Aorta (tissue), 5 donors: ENCODE measurements at places on chromosomes 2 and 18. TPM values are rescaled to one million over a fixed set of nuclear protein-coding genes. Genes with fewer than 3 reads are reported as not detected.

GRCh38 chr18:24057804-24058203 lies 43.2 kb downstream of the TTC39C start:
- DNase-seq: no peak

GRCh38 chr2:75491129-75491753 lies 69.5 kb downstream of the EVA1A start:
- no peak for DNase-seq

GRCh38 chr2:177254433-177255226 lies 9.9 kb downstream of the NFE2L2 start:
- DNase-seq: no peak

DNA sequence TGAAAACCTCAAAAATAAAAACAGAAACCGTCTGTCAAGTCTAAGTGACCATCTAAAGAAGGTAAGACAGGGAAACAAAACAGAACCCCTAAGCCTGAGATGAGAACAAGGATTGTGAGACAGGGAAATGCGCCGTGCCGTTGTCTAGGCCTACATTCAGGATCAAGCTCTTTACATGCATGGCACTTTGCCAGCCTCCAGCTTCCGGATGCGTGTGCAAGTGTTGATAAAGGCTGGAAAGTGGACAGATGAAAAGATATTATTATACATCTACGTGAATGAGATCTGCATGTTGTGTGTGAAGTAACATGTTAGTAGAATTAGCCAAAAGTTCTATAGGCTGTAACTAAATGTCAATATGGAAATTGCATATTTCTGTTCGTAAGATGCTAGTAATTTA lies 28.6 kb upstream of the TMEM87B start:
- no peak for DNase-seq

DNA sequence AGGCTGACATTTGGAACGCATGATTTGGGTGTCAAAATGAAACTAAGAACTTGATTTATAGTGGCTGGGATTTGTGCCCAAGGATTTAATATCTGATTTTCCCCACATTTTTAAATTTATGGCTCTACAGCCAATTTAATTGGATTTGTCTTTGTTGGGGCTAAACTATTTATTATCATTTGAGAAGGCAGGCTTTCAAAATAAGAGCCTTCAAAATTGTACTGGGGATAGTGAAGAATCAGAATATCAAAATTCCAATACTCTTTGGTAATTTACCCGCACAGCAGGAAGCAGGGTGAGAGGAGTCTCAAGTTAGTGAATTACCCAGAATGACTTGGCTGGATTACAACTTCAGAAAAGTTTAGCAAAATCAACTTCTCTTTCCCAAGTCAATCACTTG lies 278.1 kb downstream of the LRATD1 start:
- no peak for DNase-seq

DNA sequence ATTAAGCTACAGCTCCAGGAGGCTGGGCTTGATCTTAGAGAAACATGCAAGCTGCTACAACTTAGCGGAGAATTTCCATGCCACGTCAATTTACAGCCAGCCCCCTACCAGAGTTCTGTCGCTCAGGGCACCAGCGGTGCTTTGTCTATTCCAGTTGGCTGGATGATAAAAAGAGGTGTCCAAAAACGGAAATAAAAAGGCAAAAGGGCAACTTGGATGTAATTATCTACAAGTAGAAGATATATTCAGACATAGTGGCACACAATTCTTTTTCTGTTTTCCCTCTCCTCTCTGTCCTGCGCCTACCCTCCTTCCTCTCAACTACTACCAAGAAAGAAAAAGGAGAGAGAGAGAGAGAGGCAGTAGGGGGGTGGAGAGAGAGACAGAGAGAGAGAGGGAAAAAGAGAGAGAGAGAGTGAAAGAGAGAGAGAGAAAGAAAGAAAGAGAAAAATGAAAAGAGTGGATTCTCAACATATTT lies 363 bp upstream of the RFTN2 start:
- no peak for DNase-seq

- DNase-seq: no peak
Observed at GRCh38 chr2:144592500-144593256, 72.8 kb upstream of the ZEB2 start.

DNA sequence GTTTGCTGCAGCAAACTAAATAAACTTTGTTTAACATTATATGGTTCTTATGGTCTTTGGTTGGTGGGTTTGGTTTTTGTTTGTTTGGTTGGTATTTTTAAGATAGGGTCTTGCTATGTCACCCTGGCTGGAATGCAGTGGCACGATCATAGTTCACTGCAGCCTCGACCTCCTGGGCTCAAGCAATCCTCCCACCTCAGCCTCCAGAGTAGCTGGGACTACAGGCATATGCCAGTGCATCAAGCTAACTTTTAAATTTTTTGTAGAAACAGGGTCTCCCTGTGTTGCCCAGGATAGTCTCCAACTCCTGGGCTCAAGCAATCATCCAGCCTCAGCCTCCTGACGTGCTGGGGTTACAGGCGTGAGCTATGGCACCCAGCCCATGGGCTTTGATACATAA lies 7.1 kb upstream of the RPRD1A start:
- DNase-seq: no peak

- no peak for DNase-seq
Observed at GRCh38 chr2:208112969-208113368, 11.4 kb downstream of the CRYGD start.

GRCh38 chr2:214380681-214381080 lies 30.2 kb upstream of the VWC2L start:
- no peak for DNase-seq

DNA sequence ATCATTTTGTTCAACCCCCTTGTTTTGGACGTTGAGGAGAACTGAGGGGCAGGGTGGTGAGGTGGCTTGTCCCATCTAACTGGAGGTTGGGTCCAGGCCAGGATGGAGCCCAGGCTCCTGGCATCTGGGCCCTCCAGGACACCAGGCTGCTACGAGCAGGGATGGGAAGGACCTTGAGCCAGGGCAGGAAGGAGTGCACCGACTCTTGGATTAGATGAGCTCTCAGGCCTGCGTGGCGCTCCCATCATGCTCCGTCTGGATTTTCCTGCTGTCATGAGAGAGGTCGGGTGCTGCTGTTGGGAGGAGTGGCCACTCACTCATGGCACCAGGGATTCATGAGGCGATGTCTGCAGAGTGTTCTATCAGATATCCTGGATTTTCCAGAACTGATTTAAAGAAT lies 18.3 kb upstream of the ALLC start:
- peak; percentile 33 for DNase-seq

GRCh38 chr2:157789933-157790511 lies 86.1 kb downstream of the ACVR1 start:
- peak; percentile 79 for DNase-seq

GRCh38 chr18:50528806-50529205 lies 31.1 kb upstream of the MAPK4 start:
- DNase-seq: no peak

GRCh38 chr2:60710707-60711106 lies 45.4 kb upstream of the PAPOLG start:
- DNase-seq: peak; percentile 71

- DNase-seq: no peak
Observed at GRCh38 chr2:45771261-45771660, 119.8 kb downstream of the PRKCE start.

GRCh38 chr2:204022550-204022949 lies 86.0 kb downstream of the ICOS start:
- DNase-seq: no peak

- DNase-seq: no peak
Observed at GRCh38 chr18:22250591-22250996, 81.2 kb downstream of the GATA6 start.

DNA sequence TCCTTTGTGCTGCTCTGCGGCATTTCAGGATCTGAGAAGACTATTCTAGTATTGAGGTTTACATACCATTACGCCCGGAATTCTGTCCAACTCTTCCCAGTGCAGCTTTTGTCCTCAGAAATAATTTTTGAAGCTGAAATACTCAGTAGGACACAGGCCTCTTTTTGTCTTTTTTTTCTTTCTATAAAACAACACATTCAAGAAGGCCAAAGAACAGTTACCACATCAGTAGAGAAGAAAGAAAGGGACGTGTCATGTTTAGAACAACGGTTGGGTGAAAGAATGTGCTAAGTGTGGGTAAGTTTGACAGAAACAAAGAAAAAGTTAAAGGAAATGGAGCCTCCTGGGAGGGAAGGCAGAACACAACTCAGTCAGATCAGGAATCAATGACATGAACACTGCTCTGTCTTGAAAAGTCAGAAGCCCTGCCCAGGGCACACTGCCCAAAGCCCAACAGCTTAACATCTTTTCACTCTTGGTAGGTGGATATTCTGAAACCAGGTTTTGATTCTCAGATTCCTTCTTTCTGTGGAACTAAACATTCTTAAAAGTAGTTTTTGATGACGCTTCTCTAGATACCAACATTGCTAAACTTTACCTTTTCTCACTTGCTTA lies 198.6 kb upstream of the CWC22 start:
- DNase-seq: no peak

DNA sequence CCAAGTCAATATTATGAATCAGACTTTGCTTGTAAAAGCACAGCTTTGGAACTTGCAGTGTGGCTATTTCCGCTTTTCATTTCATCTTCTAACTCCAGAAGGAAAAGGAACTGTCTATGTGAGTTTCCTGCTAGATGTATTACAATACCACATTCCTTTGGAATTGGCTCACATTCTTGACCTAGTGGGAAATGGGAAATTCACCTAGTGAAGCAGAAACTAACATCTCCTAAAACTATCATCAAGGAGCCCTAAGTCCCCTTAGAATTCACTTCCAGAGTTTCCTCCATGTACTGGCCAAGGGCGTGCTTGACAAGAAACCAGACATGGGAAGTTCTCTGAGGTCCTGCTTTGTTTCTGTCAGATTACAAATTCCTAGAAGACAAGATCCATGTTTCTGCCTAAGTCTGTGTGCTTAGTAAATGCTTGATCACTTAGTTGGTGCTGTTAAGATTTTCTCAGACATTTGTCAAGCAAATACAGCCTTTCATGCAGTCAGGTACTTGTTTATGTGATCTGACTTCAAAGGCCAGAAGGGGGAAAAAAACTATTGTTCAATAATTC lies 275.7 kb upstream of the FN1 start:
- DNase-seq: no peak

DNA sequence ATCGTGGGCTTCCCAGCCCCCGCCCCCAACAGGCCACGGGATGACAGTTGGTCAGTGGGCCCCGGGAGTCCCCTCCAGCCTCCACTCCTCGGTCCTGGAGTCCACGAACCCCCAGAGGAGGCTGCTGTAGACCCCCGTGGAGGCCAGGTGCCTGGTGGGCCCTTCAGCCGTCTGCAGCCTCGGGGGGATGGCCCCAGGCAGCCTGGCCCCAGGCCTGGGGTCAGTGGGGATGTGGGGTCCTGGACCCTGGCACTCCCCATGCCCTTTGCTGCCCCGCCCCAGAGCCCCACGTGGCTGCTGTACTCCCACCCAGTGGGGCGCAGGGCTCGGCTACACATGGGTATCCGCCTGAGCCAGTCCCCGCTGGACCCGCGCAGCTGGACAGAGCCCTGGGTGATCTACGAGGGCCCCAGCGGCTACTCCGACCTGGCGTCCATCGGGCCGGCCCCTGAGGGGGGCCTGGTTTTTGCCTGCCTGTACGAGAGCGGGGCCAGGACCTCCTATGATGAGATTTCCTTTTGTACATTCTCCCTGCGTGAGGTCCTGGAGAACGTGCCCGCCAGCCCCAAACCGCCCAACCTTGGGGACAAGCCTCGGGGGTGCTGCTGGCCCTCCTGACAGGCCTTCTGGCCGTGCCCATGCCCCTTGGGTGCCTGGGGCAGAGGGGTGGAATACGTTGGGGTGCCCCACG lies 7.6 kb downstream of the NEU4 start:
- DNase-seq: peak; percentile 74

DNA sequence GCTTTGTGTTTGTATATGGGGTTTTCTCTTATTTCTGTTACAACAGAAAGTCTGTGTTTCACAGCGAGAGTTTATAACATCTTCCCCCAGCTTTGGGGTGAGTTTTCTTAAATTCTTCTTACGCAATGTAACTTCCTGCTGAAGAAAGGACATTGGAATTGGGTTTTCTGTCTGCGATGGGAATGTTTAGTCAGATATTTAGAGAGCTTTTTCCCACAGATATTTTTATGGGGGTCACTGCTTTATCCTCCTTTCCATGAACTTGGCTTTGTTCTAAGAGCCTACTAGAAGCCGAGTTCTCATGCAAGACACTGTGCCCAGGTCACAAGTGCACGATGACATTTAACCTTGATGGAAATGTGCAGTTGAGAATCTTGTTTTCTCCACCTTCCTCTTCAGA lies 22.1 kb downstream of the B3GNT2 start:
- no peak for DNase-seq

DNA sequence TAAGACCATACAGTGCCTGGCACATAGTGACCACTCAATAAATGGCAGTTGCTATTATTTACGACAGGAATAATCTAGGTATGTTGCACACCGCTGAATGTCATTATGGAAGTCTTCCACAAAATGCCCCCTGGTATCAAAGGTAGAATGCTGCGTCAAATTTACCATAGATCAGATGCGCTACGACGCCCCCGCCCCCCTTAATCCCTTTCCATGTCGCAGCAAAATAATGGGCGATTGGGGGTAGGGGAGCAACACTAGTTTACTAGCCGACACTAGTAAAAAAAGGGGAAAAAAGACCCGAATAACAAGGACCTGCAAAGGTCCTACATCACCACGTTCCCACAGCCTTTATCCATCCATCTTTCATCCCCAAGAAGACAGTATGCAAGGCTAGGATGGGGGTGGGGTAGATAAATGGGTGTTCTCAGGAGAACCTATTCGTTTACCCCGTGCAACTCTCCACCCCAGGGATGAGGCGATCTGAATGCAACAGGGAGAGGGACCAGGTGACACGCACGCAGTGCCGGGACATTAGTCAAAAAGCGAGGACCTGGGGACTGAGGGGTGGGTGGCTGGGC lies 455 bp downstream of the PREPL start:
- DNase-seq: no peak

DNA sequence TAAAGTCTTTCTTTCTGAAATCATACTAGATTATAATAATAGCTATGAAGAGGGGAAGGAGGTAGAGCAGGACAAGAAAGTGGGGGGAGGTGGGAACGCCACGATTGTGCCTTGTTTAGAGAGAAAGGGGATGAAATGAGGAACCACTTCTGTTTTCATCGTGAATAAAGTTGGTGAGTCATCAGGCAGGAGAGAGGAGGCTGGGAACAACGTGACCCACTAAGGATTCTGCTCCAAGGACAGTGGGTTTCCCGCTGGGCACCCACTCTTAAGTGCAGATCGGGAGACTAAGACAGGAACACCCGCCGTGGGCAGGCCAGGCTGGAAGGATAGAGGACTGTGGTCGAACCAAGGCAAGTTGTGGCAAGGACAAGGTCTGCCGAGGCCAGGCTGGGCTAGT lies 158.2 kb downstream of the L3MBTL4 start:
- DNase-seq: no peak

BAZ2B gene
- total RNA-seq: 82.6 TPM

NCKAP5 gene
- total RNA-seq: 2.4 TPM

PROKR1 gene
- not detected for total RNA-seq

PLA2R1 gene
- 34.9 TPM for total RNA-seq

TBC1D8 gene
- total RNA-seq: 21.9 TPM

TEKT4 gene
- total RNA-seq: not detected

FNDC4 gene
- 18.6 TPM for total RNA-seq

LOXHD1 gene
- 1.0 TPM for total RNA-seq
